ENCODE measurements at places on chromosomes 11 and 22.

- no peak for DNase-seq
These were observed 14.3 kb downstream of the PISD start for GRCh38 chr22:31647523-31648320.

GRCh38 chr11:114315749-114316368 lies 19.7 kb downstream of the NNMT start:
- no peak for DNase-seq

GRCh38 chr11:31692466-31692865 lies 118.7 kb downstream of the PAX6 start:
- DNase-seq: no peak

GRCh38 chr11:73968356-73968966 lies 14.2 kb downstream of the UCP2 start:
- DNase-seq: no peak

- DNase-seq: no peak
These were observed 162.8 kb downstream of the BRD1 start for GRCh38 chr22:49664891-49665290.

DNA sequence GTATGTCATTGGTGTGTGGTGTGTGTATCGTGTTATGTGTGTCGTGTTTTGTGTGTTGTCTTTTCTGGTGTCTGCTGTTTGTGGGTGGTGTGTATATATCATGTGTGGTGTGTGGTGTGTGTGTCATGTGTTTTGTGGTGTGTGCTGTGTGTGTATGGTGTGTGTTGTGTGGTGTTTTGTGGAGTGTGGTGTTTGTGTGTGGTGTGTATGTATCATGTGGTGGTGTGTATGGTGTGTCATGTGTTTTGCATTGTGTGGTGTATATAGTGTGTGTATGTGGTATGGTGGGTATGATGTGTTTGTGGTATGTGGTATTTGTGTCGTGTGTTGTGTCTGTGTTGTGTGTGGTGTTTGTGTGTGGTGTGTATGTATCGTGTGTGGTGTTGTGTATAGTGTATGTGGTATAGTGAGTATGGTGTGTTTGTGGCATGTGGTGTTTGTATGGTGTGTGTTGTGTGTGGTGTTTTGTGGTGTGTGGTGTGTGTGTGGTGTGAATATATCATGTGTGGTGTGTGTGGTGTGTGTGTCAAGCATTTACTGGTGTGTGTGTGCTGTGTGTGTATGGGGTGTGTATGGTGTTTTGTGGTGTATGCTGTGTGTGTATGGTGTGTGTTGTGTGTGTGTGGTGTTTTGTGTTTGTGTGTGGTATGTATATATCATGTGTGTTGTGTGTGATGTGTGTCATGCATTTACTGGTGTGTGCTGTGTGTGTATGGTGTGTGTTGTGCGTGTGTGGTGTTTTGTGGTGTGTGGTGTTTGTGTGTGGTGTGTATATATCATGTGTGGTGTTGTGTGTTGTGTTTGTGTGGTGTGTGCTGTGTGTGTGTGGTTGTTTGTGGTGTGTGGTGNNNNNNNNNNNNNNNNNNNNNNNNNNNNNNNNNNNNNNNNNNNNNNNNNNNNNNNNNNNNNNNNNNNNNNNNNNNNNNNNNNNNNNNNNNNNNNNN lies 12.7 kb downstream of the PIM3 start:
- DNase-seq: no peak

DNA sequence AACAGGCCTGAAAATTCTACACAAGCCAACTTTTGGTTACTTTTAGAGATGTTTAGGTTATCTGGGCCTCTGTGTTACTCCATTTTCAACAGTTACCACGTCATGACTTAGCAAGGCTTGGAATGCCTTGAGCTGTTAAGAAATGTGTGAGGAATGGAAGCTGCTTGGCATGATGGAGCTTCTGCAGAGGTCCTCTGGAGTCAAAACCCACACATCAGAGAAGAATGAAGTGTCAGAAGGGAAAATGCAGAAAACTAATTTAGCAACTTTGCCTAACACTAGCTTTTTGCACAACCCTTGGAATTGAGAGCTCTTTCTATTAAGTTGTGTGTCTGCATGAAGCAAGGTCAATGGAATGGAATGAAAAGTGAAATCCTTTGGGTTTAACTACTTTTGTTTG lies 27.4 kb downstream of the FAT3 start:
- DNase-seq: no peak

GRCh38 chr11:95684701-95685100 lies 104.9 kb downstream of the FAM76B start:
- DNase-seq: no peak

- no peak for DNase-seq
These were observed 171.4 kb upstream of the FAT3 start for GRCh38 chr11:92053216-92053615.

DNA sequence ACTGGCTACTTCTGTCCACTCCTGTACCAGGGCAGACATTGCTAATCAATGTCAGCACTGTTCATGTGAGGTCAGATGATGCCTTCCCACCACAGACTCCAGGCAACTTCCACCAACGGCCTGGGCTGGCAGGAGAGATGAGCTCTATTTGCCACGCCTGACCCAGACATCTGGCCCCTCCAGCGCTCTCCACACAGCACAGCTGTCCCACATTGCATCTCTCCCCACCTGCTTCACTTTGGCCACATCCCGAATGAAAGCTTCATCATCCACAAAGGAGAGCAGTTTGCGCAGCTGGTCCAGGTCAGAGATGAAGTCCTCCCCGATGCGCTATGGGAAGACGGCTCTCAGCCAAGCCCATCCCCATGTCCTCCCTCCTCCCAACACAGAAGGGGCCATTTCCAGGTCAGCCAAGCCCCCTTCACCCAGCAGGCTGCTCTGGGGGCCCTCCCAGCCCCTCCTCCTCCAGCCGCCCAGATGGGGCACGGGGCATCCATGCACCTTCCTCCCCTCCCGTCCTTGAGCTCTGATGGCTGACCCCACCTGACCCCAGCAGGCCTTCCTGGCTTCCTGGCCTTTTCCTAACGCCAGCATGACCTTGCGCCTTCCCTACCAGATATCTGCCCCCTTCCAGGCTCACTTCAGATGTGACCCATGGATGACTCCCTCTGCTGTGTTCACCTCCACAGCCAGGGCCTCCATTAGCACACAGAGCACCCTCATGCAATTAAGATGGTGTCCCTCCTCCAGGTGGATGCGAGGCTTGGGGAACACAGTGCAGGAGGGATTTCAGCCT lies 7.4 kb downstream of the PYGM start:
- no peak for DNase-seq

DNA sequence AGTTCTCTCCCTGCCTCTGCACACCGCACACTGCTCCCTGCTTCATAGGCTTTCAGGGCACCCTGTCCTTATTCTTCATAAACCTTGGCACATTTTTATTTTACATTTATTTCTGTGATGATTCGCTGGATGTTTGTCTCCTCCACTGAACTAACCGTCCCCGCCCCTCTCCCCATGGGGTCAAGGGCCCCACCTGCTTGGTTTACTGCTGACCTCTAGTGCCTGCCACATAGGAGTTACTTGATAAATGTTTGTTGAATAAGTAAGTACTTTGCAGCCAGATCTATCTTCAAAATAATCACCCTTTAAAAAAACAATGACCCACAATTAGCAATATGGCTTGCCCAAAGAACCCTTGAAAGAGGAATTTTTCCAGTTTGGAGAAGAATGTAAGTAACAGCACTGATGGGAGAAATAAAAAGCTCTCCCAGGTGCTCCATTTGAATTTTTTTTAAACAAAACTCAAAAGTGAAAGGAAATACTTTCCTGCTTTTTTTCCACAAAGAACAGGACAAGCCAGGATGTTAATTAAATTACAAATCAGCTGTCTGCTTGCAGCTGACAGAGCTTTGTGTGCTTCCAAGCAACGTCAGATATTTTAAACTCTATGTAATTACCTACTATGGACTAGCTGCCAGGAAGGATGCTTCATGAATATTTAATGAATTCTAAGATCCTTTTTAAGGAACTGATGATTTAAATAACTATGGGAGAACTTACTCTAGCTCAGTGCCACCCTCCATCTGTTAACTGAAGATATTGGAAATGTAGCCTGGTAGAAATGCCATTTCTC lies 1083.6 kb downstream of the DLG2 start:
- no peak for DNase-seq

DNA sequence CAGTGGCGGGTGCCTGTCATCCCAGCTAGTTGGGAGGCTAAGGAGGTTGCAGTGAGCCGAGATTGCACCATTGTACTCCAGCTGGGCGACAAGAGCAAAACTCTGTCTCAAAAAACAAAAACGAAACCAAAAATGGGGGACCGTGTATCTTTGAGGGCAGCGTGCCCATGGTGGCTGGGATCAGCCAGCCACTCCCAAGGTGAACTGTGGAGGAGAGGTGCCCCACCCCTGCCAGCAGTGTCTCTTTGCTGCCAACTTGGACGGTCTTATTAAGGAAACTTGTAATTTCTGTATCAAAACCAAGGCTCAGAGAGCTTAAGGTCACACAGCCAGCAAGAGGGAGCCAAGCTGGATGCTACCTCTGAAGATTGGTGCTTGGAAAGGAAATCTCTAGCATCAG lies 147.7 kb downstream of the CACNA1I start:
- DNase-seq: no peak

- no peak for DNase-seq
These were observed 579.3 kb downstream of the BUD13 start for GRCh38 chr11:116193321-116194131.

DNA sequence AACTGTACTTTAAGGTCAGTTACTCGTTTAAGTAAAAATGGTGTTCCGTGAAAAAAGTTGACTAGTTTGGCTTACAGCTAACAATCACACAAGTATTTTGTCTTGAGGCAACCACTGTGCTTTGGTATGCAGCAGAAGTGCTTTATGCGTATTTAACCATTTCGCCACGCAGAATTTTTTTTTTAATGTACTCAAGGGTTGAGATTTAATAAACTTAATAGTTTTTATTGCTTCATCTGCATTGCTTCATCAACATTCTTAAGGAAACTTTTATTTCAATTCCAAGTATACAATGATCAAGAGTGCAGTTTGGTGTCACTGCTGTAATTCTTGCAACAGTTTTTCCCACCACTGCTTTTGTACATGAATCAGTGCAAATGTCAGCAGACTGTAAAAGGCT lies 66.4 kb downstream of the ZNRF3 start:
- DNase-seq: no peak

DNA sequence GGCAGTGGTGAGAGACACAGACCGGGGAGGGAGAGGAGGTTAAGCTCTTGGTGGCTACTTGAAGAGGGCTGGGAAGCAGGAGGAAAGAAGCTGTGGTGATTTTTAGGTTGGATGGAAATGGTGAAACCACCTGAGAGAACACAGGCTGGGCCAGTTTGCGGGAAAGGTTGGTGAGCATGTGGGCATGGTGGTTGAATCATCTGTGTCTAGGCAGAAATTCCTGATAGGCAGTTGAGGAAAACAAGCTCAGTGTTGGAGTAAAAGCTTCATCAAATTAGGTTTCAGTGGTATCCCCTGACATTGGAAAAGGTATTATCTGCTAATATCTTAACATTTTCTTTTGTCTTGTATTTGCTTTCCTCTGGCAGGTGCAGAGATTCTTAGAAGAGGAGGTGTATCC lies 4.3 kb upstream of the SGSM3 start:
- DNase-seq: no peak

GRCh38 chr11:119795231-119795630 lies 66.2 kb upstream of the NECTIN1 start:
- DNase-seq: no peak

DNA sequence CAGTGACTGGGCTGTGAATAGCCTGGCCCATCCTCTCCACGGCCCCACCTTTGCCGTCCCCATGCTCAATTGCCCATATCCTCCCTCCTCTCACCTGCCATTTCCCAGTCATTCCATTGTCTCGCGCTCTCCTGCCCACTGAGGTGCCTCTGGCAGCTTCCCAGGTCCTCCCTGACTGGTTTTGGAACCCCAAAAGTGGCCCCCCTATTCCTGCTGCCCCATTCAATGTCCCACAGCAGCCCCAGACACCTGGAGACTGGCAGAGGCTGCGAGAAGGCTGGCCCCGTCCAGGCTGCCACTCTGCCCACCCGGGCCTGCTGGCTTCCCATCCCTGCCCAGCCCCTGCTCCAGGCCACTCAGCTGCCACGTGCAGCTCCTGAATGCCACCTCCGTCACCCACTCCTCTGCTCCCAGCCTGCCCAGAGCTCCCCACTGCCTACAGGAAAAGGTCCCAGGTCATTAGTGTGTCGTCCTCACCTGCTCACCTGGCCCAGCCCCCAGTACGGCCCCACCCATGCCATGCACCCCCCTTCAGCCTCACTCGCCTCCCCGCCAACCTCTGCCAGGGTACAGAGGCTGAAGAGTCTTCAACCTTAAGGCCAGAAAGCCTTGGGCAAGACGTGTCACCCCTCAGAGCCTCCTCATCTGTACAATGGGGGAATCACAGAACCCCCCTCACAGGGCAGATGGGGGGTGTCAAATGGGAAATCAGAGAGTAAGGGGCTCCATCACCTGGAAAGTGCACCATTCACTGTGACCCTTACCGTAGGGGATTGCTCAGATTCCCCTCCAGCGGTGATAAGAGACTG lies 37.5 kb downstream of the KCNJ4 start:
- peak; percentile 11 for DNase-seq

DNA sequence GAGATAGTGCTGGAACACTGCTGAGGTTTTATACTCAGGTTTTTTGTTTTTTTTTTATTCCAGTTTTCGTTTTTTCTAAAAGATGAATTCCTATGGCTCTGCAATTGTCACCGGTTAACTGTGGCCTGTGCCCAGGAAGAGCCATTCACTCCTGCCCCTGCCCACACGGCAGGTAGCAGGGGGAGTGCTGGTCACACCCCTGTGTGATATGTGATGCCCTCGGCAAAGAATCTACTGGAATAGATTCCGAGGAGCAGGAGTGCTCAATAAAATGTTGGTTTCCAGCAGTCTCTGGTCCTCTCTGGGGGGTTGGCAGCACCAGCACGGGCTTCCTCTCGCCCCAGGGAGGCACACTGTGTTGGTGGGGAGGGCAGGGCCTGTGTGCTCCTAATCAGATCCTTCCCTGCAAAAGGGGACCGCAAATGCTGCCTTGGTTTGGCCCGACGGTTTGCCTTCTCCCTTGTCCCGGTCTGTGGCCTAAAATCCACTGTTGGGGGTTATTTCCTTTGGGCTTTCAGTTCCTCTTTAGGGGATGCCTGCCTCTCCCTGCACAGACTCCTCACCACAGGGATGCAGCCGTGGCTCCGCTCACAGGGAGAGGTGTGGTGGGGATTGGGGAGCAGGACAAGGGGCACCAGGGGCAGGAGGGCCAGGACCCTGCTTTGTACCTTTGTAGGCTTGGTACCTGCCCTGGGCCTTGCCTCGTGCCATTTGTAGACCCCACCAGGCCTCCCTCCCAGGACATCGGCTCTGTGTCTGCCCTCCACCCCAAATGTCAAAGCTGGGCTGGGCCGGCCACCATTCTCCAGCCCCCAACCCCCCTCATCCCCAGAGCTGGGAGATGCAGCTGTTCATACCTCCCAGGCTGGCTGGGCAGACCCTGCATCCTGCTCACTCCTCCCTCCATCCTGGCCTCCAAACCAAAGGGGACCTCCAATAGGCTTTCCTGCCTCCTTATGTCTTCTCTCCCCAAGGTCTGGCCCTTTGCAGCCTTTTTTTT lies 13.5 kb downstream of the MCAT start:
- DNase-seq: no peak
